Skeletal muscle cell (primary cell): ENCODE measurements at places on chromosomes 7 and 10.

- DNase-seq = no peak
Observed at GRCh38 chr10:129322933-129323820, 143.9 kb upstream of the MGMT start.

GRCh38 chr7:135512135-135512887 lies 2.4 kb upstream of the CNOT4 start:
- no peak for DNase-seq

GRCh38 chr10:103550229-103550628 lies 56.7 kb downstream of the NEURL1 start:
- DNase-seq = no peak

- DNase-seq = no peak
Observed at GRCh38 chr7:25103773-25104172, 21.3 kb downstream of the CYCS start.

- DNase-seq = no peak
Observed at GRCh38 chr10:96642973-96643372, 56.2 kb upstream of the TM9SF3 start.
